Kidney glomerular epithelial cell (primary cell): ENCODE measurements at places on chromosomes 6 and 20.

DNA sequence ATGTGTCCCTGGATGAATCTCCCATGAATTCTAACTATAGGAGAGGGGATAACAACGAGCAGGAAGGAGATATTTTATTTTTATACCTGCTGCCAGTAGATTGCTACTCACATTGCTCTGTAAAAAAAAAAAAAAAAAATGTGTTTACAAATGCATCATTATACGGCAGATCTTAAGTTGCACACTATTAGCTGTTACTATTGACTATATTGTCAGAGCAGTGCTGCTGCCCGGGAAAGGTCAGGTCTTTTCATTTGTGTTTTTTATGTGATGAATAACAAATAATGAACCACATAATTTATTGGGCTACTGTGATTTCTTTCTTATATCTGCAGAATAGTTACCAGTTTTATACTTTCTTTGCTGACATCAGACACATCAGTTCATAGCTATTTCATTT lies 393.3 kb downstream of the C6orf118 start:
- no peak for DNase-seq

- no peak for DNase-seq
Observed at GRCh38 chr6:43444582-43444981, 10.8 kb downstream of the DLK2 start.

GRCh38 chr6:90087106-90087833 lies 193.0 kb downstream of the GJA10 start:
- DNase-seq, result no peak

DNA sequence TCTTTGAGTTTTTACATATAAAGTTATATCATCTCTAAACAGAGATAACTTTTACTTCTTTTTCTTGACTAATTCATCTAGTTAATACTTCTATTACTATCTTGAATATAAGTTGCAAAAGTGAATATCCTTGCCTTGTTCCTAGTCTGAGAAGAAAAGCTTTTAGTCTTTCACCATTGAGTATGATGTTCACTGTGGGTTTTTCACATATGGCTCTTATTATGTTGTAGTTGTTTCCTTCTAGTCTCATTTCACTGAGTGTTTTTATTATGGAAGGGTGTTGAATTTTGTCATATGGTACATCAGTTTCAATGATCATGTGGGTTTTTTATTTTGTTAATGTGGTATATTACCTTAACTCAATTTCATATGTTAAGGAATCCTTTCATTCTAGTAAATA lies 488.3 kb downstream of the COL12A1 start:
- no peak for DNase-seq

GRCh38 chr6:155770313-155770712 lies 314.7 kb upstream of the NOX3 start:
- DNase-seq, result no peak

- no peak for DNase-seq
Observed at GRCh38 chr20:35296101-35296554, 3.9 kb upstream of the FAM83C start.
